ENCODE measurements at places on chromosomes 11 and 22.

DNA sequence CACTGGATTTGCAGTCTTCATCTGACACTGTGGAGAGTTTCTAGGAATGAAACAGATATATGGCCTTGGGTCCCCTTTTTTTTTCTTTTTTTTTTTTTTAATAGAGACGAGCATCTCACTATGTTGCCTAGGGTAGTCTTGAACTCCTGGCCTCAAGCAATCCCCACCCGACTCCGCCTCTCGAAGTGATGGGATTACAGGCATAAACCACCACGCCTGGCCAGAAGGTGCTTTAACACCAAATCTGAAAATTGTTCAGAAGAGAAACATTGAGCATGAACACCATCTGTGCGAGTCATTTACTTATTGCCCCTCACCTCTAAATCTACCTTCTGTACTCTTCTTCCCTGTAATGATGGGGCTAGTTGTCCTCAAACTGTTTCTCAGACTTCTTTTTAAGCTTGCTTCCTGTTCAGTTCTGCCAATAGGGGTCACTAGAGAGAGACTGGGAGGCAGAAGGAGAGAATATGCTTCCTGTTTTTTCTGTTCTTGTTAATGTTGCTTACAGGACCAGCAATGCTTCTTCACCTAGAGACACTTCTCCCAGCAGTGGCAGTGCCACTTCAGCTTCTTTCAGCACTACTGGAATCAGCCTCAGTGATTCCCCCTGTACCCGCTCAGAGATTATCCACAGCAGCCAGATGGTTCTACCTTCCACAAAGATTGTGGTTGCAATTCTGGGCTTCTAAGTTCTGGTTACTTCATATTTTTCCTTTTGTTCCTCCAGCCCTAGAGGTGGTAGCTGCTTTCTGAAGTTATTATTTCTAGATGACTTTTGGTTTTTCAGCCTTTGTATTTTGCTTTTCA lies 20.8 kb upstream of the ZBED5 start:
- DNase-seq, result no peak

- no peak for DNase-seq
These were observed 927.9 kb downstream of the BRD1 start for GRCh38 chr22:48899523-48900326.

- no peak for DNase-seq
These were observed 20.4 kb downstream of the RSPH14 start for GRCh38 chr22:23121424-23121823.

GRCh38 chr11:47918882-47919495 lies 61.4 kb upstream of the PTPRJ start:
- DNase-seq, result no peak

- no peak for DNase-seq
These were observed 25.0 kb downstream of the P2RY2 start for GRCh38 chr11:73243093-73243485.
